ENCODE measurements at places on chromosomes 6 and 20.

- no peak for DNase-seq
Observed at GRCh38 chr6:36797653-36798052, 41.6 kb downstream of the CPNE5 start.

GRCh38 chr20:36493051-36493800, 48.1 kb upstream of the MYL9 start:
- no peak for DNase-seq

DNA sequence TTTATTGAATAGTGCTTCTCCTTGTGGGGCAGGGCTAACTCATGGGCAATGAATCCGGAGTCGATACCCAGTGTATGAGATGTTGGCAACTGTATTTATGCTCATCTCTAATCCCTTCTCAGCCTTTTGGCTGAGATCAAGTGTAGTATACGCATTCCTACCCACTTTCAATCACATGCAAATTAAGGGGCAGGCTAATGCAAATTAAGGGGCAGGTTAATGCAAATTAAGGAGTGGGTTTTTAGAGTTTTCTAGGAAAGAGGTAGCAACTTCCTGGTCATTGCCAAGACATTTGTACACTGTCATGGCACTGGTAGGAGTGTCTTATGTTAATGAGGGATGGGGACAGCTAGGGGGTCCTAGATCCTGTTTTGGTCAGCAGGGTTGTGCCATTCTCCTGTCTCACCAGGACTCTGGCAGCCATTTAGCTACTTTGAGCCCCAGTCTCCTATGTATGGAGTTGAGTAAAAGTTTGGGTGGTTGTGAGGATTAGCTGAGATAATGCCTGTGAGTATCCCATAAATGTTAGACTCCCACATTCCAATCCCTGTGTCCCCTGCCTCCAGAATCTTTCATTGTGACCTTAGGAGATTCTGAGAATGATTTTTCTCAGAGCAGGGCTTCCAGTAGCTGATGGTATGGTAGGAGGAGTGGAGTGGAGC, at the start of gene CNBD2:
TSS of gene CNBD2 (plus strand) at position 612 of the 662 bp plus-strand sequence. CDS start 173 bp downstream, outside the sequence.
- DNase-seq, result no peak

DNA sequence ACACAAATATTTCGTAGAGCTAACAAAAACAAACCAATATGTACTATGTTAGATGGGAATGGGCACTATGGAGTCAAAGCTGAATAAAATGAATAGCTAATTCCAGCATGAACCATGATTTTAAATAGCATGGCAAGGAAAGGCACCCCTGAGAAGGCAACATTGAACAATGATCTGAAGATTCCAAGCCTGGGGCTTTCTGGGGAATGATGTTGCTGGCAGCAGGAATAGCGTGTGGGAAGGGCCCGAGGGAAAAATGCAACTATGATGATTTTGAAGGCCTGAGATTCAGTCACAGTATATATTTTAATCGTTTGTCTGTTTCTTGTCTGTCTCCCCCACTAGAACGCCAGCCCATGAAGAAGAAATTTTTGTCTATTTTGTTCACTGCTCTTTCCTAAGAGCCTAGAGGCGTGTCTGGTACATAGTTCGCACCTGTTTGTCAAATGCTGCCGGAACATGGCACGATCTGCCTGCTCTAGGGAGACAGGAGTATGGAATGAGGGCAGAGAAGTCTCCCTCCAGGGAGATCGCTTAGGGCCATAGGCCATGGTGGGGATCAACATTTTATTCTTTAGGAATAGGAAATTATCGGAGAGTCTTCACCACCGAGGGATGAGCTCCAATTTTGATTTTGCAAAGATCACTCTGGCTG, 84.8 kb upstream of the EYA2 start:
- DNase-seq, result no peak

GRCh38 chr6:126633373-126633772, 293.5 kb downstream of the CENPW start:
- no peak for DNase-seq

DNA sequence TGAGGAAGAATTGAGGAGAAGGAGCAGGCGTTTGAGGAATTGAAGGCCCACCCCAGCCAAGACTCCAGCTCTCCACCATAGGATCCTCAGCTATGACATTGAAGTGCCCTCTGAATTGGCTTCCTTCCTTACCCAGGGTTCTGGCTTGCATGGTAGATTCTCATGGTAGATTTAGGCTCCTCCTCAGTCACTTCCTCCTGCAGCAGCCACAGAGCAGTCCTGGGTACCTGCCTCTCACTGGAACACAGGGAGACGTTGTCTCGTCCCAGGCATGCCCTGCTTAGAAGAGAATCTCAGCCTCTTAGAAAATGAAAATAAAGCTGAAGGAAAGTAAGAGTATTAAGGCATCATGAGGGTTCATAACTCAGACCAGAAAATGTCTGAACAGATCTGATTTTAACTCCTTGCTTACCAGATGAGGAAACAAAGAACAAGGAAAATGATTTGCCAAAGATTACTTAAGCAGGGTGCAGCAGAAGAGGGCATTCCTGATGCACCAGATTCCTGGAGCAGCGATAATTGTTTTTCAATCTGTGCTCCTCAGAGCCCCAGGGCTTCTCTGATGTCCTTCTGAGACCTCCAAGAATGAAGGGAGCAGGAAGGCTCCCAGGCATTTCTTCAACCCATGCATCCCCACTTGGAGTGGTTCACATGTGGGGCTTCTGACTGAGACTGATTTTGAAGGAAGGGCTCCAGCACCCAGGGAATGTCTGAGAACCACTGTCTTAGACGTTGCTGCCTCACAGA, 219.8 kb downstream of the HIVEP2 start:
- DNase-seq, result no peak

GRCh38 chr6:11785415-11785773, 6.8 kb upstream of the ADTRP start:
- DNase-seq, result no peak

GRCh38 chr6:73782911-73783310, 86.9 kb downstream of the CD109 start:
- no peak for DNase-seq

GRCh38 chr20:41030061-41030460, 1.4 kb downstream of the TOP1 start:
- DNase-seq, result no peak

- DNase-seq, result no peak
Observed at GRCh38 chr20:43389839-43390626, 67.7 kb upstream of the SRSF6 start.

DNA sequence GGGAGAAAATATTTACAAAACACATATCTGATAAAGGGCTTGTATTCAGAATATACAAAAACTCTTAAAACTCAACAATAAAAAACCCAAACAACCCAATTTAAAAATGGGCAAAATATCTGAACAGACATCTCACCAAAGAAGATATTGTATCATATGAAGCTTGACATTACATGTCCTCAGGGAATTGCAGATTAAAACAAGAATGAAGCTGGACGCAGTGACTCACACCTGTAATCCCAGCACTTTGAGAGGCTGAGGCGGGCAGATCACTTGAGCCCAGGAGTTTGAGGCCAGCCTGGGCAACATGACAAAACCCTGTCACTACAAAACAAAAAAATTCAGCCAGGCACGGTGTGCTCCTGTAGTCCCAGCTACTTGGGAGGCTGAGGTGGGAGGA, 135.4 kb upstream of the AKIRIN2 start:
- DNase-seq, result no peak

GRCh38 chr20:36109251-36109947, 45.1 kb upstream of the EPB41L1 start:
- no peak for DNase-seq

- no peak for DNase-seq
Observed at GRCh38 chr6:138455746-138456400, 43.4 kb downstream of the NHSL1 start.

GRCh38 chr6:119179842-119180241, 101.4 kb upstream of the FAM184A start:
- DNase-seq, result no peak

DNA sequence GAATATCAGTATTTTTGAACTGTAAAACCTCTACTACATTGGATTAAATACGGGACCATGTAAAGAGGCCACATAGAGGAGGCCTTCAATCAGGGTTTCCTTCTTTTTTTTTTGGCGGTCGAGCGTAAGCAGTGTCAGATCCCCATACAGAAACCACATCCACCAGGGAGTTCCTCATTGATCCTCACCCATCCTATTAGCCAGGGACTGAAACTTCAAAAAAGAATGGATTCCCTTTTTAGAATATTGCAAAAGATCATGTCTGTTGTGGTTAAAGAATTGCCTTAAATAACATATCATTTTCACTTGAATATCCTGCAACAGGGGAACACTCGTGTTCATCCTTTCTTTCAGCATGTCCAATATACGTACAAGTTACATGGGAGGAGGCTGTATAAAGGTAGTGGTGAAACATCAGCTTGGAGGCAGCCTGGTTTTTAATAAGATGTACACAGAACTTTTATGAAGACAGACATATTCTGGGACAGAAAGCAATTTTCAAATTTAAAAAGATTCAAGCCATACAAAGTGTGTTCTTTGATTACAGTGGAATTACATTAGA, 96.1 kb downstream of the PPP1R14C start:
- DNase-seq, result no peak

DNA sequence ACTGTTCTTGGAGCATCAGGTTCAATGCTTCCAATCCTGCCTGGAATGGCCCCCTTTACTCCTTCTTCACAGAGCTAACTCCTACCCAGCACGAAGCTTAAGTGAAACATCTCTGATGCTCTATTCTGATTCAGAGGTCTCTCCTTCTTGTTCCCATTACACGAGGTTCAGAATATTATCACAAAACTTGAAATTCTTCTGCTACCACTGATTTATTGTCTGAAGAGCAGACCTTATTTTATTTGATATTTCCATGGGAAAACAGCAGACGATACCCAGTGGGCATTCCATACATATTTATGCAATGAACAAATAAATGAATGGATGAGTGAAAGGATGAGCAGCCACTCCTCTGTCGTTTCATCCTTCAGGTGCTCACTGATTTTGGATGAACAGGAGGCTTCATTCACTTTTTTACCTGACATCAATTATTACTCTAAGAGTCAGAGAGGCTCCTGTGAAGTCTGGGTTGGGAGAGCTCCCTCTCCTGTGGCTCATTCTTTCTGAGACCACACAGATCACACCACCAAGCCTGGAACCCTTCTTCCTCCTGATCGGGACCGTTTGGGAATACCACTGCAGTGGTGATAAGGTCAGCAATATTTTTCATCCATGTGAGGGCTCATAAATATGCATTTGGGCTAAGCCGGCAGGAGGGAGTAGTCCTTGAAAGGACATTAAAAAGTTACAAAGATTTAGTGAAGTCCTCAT, 25.8 kb downstream of the SMLR1 start:
- DNase-seq, result no peak

DNA sequence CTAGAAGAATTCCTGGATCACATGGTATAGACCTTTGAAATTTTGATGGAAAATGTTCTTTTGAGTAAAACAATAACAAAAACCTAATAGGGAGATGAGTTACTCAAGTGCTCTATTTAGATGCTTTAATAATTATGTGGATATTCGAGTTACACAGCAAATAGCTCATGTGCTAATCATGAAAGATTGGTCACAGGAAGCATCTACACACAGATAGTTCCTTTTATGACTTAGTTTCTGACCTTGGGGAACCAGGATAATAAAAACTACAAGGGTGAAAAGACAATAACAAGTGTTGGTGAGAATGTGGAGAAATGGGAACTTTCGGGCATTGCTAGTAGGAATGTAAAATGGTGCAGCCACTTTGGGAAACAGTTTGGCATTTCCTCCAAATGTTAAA, 19.7 kb downstream of the UBE2V1 start:
- no peak for DNase-seq

- no peak for DNase-seq
Observed at GRCh38 chr20:57479196-57479595, 45.7 kb downstream of the CTCFL start.

GRCh38 chr6:94349227-94349626, 929.9 kb upstream of the EPHA7 start:
- DNase-seq, result no peak

GRCh38 chr20:19504251-19504650, 253.8 kb upstream of the RIN2 start:
- no peak for DNase-seq

DNA sequence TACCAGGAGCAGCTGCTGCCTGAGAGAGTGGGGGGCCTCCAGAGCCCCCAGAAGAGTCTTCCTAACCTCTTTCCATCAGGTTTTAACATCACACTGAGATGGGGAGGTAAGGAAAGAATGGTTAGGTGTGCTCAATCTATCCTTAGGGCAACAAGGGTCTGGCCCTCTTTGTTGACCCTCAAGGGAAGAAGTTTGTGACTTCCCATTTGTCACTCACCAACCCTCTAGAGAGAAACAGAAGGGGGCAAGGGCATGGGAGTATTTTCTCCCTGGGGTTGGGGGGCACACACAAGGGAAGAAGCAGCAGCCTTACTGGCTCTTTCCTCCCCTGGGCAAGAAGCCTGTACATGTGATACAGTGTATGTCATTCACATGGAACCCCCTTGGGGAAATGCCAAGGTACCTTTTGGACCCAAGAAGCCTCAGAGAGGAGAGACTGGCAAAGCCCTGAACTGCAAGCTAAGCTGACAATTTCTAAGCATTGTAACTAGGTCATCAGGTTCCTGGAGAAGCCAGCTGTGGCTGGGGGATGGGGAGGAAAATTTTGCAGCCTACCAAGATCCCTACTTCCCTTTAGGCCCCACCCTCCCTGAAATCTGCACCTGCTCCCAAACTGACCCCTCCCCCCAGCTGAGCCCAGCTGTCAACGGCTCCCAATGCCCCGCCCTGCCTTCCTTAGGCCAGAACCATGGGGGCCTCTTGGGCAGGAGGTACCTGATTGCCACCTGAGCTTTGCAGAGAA, 14.5 kb downstream of the BCL2L1 start:
- no peak for DNase-seq

GRCh38 chr6:18058429-18058828, 64.0 kb downstream of the NHLRC1 start:
- DNase-seq, result no peak

DNA sequence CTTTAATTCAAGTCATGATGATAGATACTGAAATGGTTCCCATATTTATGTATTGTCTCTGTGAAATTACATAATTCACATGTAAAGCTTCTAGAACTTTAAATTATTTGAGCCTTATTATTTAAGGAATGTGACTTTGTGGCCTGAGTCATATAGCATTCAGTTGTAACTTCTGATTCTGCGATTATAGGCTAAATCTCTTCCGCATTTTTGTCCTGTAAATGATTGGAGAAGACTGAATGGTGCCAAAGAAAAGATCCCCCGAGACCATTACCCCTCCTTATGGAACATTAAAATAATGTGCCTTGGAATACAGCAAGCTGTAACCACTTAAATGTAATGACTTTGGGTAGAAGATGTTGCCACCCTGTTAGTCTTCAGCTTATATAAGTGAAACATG, 63.3 kb upstream of the MAP7 start:
- no peak for DNase-seq

- DNase-seq, result no peak
Observed at GRCh38 chr6:1705183-1705582, 95.5 kb downstream of the FOXC1 start.

- DNase-seq, result no peak
Observed at GRCh38 chr6:3825851-3826581, 23.2 kb upstream of the FAM50B start.

GRCh38 chr6:134551245-134551960, 233.5 kb upstream of the SGK1 start:
- DNase-seq, result no peak

GRCh38 chr6:49328051-49328744, 134.9 kb downstream of the MMUT start:
- DNase-seq, result no peak

Data from central memory CD8-positive, alpha-beta T cell (primary cell).